Activated naive CD4-positive, alpha-beta T cell (primary cell): ENCODE measurements at places on chromosomes 3 and 15.

DNA sequence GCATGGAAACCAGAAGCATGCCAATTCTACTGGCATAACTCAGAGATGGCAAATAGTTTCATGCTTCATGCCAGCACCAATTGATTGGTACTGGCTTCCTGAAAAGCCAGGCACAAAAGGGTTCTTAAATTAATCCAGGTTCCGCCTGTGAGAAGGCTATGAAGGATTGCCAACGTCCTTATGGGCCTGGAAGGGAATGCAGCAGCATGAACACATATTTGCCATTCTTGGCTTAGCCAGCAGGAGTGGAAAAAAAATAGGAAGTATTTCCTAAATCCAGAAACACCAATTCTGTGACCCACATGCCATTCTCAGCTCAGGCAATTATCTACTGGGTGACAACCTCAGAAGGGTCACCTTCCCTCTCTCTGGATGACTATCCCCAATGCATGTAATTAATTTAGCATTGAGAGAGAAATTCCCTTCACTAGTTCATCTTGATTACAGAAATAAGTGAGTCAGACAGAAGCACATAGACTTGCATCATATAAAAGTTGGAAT lies 36.0 kb downstream of the ADAMTS9 start:
- no peak for DNase-seq

DNA sequence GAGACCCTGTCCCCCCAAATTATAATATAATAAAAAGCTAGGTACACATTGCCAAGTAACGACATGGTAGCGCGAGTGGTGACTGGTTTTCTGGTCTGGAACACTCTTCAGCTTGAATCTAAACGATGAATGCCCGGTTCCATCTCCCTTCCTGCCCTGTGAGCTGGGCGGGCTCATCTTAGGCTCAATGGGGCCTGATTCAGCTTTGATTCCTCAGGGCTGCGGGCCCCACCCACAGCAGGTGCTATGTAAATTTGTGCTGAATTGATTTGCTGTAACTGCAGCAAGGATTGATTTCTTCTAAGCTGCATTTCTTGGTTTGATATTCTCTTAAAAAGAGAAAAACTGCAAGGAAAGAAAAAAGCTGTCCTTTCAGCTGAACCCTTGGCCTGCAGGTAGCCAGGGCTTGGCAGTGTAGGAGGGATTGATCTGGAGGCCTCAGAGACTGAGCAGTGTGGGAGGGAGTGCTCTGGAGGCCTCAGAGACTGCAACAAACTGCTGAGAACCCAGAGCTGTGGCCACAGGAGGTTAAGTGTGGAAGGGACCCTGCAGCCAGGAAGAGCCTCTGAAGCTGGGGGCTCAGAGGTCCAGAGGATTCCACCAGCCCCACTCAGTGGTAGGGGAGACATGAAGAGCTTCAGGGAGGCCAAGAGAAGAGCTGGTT lies 231.6 kb downstream of the XXYLT1 start:
- no peak for DNase-seq

DNA sequence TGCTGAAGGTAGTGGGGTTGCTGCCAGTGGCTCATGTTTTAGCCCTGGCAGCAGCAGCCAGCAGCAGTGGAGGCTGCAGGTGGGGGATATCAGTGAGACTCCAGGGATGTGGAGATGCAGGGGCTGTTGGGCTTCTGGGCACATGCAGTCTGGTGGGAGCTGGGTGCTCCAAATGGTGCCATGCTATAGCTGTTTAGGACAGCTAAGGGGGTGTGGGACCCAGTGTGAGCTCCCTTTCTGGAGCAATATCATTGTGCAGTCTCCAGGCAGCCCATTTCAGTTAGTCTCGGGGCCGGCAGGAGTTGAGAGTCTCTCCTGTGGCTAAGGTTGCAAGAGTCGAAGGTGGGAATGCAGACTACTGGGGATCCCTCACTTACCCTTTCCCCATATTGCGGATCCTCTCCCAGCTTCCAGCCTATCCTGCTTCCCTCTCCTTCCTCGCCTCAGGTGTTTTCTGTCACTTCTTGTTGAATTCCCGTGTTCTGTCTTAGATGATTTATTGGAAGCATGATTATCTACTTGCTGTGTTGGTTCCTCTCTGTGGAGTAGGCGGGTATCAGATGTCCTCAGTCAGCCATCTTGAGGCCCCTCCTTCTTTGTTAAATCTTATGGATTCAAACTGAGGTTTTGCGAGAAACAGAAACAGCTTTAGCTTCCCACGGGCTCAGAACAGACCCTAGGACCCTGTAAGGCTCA lies 112.0 kb downstream of the FAM43A start:
- DNase-seq: no peak

DNA sequence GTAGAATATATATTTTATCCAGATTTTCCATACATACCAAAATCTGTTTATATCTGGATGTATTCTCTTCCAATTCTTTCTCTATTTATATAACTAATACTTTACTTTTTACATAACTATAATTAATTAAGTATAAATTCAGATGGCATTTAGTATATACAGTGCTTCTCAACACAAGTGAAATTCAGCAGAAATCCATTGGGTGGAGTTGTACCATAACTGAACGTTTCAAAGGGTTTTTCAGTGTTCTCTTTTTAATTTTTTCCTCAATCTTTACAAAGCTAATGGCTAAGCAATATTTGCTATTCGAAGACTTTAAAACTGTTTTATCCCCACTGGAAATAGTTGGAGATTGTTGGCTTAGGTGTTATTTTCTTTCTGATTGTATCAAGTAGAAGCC lies 13.9 kb upstream of the ZBBX start:
- DNase-seq: no peak

DNA sequence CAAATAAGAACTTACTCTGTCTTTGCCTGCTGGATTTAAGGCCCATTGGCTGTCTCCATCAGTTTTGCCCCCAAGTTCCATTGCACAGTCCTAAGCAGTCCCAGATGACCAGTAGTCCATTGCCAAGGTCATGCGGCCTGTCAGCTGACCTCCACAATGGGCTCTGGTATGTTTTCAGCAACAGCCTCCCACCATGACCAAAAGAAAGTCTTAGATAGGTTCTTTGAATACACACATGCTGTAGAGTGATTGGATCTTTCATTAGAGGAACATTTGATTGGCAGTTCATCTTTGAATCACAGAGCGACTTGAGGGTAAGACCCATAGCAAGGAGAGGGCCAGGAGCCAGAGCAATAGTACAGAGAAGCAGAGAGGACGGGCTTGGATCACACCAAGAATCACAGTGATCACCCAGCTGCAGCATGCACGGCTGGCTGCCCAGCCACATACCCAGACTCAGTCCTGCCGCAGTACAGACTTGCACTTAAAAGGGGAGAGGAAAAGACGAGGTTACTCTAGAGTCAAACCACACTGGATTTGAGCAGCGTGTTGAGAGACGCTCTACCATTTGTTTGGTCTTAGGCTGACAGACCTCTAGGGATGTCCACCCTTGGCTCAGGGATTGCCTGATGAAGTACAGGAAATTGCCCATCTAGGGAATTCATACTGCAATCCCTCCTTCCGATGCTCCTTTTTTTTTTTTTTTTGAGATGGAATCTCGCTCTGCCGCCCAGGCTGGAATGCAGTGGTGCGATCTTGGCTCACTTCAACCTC lies 50.4 kb downstream of the APH1B start:
- no peak for DNase-seq

- DNase-seq: no peak
Measured at GRCh38 chr3:9582332-9582731, 28.7 kb upstream of the LHFPL4 start.

- no peak for DNase-seq
Measured at GRCh38 chr3:115651599-115651998, 28.3 kb downstream of the GAP43 start.

DNA sequence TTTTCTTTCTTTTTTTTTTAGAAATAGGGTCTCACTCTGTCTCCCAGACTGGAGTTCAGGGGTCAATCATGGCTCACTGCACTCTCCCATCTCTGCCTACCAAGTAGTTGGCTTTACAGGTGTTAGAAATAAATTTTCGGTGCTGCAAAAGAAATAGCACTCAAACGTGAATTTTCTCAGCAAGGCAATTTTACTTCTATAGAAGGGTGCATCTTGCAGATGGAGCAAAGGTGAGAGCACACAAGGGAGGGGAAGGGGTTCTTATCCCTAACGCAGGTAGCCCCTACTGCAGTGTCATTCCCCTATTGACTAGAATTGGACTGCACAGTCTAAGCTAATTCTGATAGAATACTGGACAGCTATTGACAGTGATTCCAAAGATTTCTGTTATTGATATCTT lies 6.8 kb upstream of the FBLN2 start:
- no peak for DNase-seq

GRCh38 chr3:10783360-10784351 lies 32.4 kb upstream of the SLC6A11 start:
- DNase-seq: no peak

GRCh38 chr15:77644543-77645247 lies 12.0 kb upstream of the LINGO1 start:
- no peak for DNase-seq

- no peak for DNase-seq
Measured at GRCh38 chr3:158842976-158843375, 41.1 kb downstream of the MFSD1 start.

DNA sequence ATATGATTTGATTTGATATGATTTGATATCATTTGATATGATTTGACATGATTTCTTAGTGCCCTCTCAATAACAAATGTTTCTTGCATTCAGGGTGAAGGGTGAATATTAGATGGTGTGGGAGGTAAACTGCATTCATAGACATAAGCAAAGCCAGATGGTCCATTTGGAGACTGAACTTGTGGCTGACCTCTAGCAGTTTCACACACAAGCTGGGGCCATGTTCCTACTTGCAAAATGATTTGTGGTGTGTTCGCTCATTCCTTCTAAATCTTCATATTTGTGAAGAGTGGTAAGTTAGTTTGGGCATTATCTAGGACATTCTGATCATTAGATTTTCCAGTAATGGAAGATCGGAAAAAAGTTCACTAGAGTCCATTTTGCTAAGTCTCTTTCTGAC lies 40.5 kb upstream of the CCR4 start:
- DNase-seq: no peak

- DNase-seq: no peak
Measured at GRCh38 chr15:53446376-53446775, 313.1 kb downstream of the WDR72 start.

GRCh38 chr3:153144779-153145178 lies 17.2 kb upstream of the RAP2B start:
- no peak for DNase-seq

DNA sequence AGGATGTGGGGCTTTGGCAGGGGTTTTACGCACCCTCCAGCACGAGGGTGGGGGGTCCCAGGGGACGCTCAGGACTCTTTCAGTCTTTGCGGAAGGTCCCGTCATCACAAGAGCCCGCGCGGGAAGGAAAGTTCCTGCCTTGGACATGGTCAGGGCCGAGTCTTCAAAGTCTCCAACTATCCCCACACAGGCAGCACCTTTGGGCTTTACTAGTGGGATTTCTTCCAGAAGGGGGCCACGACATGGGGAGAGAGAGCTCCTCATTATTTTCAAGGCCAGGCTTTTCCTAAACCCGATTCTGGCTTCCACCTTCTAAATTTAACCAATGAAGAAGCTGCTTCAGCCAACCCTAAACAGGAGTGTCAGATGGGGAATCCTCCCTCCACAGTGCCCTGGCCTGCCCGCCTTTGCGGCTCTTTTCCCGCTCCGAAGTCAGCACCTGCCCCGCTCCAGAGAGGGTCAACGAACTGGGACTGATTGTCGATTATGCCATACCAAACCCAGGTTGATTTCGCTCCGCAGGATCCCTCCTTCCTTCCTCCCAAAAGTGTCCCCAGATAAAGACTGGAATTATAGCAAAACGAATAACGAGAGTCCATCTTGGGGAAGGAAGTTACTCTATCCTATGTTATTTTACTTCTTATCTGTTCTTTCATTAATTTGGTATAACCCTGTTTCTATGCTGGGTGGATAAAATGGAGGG lies 11.0 kb downstream of the SHOX2 start:
- DNase-seq: no peak

- no peak for DNase-seq
Measured at GRCh38 chr3:151630035-151630434, 103.7 kb upstream of the AADACL2 start.

GRCh38 chr3:156819842-156820691 lies 6.1 kb upstream of the LEKR1 start:
- no peak for DNase-seq

DNA sequence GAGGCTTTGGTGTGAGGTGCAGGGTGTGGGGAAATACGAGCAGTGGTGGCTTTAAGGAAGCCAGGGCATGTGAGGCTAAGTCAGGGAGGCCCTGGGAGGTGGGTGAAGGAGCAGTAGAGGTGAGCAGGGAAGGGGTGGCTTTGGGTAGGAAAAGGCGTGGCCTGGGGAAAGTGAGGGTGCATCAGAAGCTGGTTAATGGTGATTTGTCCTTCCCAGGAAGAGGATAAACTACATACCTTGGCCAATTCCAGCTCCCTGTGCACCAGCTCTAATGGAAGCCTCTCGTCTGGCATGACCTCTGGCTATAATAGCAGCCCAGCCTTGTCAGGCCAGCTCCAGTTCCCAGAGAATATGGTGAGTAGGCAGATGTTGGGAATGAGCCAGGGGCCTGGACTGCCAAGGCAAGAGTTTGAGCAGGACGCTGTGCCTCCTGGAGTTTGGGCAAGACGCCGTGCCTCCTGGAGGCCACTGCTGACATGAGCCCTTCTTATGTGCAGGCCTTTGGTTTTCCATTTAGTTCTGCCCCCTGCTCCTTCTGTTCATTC lies 41.3 kb downstream of the CDAN1 start:
- no peak for DNase-seq

DNA sequence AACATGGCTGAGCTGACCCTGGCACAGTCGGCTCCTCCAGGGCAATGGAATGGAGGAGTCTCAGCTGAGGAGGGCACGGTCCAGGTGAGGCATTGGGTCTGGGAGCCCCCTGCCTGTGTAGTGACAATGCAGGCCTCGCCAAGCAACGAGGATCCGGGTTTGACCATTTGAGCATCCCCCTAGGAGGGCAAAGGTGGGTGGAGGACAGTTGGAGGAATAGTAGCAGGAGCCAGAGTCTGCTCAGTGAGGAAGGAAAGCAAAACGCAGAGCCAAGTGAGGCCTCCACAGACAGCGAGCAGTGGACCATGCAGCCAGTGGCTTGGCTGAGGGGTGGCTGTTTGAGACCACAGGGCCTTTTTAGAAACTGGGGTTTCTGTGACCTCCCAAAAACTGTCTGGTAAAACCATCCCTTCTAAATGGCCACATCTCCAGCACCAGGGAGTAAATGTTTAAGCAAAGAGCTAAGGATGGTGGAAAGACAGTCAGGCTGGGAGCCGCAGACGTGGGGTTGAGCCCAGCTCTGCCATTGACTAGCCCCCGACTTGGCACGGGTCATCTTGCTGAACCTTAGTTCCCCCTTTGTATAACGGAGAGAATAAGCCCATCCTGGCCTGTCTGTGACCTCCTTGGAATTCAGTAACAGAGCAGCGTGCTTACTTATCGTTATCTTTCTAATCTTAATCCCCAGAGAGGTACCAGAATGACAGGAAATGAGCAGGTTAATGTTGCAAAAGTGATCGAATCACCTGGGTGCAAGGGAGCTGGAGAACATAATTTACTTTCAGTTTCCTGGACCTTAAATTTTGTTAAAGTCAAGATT lies 46.8 kb downstream of the CMTM6 start:
- DNase-seq: no peak
